ENCODE measurements at places on chromosomes 4 and X. TPM values are rescaled to one million over a fixed set of nuclear protein-coding genes. Genes with fewer than 3 reads are reported as not detected.

DNA sequence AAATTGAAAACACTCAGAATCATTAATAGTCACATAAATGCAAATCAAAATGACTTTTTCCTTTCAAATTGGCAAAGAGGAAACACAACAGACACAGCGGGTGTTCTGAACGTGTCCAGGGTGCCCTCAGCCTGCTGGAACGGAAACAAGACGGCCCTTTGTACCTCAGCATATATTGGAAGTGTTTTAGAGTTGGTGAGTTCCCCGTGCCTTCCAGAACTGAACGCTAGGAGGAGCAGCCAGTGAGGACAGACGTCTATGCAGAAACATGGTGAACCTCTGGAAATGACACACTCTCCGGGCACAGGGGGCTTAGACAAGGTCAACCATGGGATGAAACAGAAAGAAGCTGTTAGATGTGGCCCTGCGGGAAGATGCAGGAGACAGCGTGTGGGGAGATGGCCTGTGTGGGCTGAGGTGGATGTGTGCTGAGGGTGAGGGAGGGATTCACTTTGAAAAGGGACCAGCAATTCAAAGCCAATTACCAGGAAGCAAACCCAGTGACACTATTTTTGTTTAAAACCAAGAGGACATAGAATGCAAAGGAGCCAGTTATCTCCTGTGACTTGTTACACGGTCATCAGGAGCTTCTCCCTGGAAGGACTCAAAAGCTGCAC is 40.4 kb downstream of the RNF212 start:
- H3K27me3 ChIP-seq: peaks cover 29% of the 10 kb centered on the region
- DNase-seq: peak; percentile 37
- H3K36me3 ChIP-seq: no peaks in the 10 kb centered on the region
- no peak overlapping the region for H3K4me3 ChIP-seq
- no peaks in the 10 kb centered on the region for H3K4me1 ChIP-seq

GRCh38 chr4:141132709-141133145 is 542 bp downstream of the RNF150 start:
- peak overlapping the region; percentile 89 for H3K27ac ChIP-seq
- peak overlapping the region; percentile 91 for H3K4me3 ChIP-seq
- peaks cover 10% of the 10 kb centered on the region for H3K4me1 ChIP-seq
- peak; percentile 53 for DNase-seq

DNA sequence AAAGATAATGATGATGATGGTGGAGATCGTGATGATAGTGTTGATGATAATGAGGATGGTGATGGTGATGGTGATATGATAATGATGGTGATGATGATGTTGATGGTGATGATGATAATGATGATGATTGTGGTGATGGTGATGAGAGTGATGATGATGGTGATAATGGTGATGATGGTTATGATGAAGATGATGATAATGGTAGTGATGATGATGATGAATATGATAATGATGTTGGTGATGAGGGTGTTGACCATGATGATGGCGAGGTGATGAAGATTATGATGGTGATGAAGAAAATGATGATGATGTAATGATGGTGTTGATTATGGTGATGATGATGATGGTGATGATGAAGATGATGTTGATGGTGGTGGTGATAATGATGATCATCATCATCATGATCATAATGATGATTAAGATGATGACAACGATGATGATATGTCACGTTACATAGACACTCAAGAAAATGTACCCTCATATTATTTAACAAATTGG is 1106.4 kb downstream of the NLGN4X start:
- no peak overlapping the region for H3K4me3 ChIP-seq
- DNase-seq: no peak
- H3K4me1 ChIP-seq: no peaks in the 10 kb centered on the region
- H3K27ac ChIP-seq: no peak overlapping the region
- no peaks in the 10 kb centered on the region for H3K27me3 ChIP-seq

GRCh38 chrX:153981771-153982533 is 9.4 kb downstream of the TMEM187 start:
- H3K36me3 ChIP-seq: no peaks in the 10 kb centered on the region
- H3K27ac ChIP-seq: no peak overlapping the region
- no peak overlapping the region for H3K4me3 ChIP-seq
- H3K27me3 ChIP-seq: peaks cover 85% of the 10 kb centered on the region
- no peak for DNase-seq

DNA sequence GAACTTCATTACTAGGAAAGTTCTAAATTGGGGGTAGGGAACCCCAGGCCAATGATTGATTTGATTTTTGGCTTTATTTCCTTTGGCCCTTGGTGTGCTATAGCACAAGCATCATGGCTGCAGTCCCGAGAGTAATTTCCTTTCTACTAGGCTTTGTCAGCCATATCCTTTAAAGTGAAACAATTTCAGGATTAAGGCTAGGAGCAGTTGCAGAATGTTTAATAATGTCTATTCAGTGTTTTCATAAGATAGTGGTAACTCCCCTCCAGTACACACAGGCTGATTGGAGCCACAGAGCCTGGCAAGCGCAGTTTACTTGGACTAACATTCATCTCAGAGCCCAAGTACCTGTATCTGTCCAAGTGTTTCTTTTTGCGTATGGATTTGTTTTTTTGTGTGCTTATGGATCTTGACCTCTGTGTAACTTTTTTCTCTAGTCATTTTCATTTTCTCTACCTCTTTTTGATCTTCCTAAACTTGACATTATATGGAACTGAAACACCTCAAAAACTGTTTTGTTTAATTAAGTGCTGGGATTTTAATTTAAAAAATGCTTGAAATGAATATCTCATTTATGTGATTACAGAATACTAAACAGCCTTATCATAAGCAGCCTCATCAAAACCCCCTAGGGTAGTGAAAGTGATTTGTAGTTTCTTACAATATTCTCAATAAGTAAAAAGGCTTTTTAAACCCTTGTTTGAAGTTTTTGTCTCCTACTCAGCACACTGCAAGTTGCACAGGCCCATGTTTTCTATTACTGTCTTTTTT is 7.5 kb downstream of the STIM2 start:
- H3K4me3 ChIP-seq: no peak overlapping the region
- H3K36me3 ChIP-seq: no peaks in the 10 kb centered on the region
- peaks cover 29% of the 10 kb centered on the region for H3K4me1 ChIP-seq
- H3K27me3 ChIP-seq: no peaks in the 10 kb centered on the region
- H3K27ac ChIP-seq: peak overlapping the region; percentile 30
- no peak for DNase-seq

DNA sequence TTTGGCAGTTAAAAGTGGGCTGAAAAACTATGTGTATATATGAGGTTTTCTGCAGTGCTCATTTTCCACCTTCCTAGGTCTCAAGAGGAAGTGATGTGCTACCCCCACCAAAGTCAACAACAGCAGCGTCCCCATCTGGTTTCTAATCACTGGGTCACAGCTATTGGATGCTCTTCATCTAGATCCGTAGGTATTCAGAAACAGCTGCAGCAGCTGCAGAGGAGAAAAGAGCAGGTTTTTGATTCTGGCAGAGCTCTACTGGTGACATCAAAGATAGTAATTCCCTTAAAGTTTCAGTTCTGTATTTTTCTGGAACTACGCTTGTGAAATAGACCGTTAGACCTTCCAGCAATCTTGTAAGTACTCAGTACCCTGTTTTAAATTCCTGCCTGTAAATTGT is 5.8 kb upstream of the GUCY2F start:
- H3K36me3 ChIP-seq: no peaks in the 10 kb centered on the region
- no peaks in the 10 kb centered on the region for H3K27me3 ChIP-seq
- no peaks in the 10 kb centered on the region for H3K4me1 ChIP-seq
- no peak for DNase-seq
- no peak overlapping the region for H3K4me3 ChIP-seq

DNA sequence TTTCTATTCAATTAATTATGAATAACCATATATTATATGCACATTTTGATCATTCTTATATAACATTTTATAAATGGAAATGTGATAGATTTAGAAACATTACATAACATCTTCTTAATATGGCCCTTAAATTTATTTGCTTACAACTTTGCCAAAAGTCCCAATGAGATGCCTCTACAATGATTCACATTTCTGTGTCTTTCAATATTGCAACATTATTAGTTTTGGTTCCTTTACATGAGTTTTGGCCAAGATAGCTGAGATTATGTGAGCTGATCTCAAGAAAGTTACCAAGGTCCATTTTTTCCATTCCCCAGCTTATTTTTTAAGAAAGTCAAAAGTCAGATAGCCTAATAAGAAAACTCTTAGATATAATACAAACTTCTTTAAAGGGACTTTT is 361.2 kb downstream of the PCDH7 start:
- H3K4me1 ChIP-seq: peaks cover 2% of the 10 kb centered on the region
- no peak overlapping the region for H3K27ac ChIP-seq
- no peaks in the 10 kb centered on the region for H3K27me3 ChIP-seq
- H3K36me3 ChIP-seq: no peaks in the 10 kb centered on the region

GRCh38 chr4:93561842-93562241 is 266.7 kb upstream of the ATOH1 start:
- H3K27ac ChIP-seq: no peak overlapping the region
- no peaks in the 10 kb centered on the region for H3K27me3 ChIP-seq
- H3K36me3 ChIP-seq: no peaks in the 10 kb centered on the region
- DNase-seq: no peak
- no peak overlapping the region for H3K4me3 ChIP-seq
- no peaks in the 10 kb centered on the region for H3K4me1 ChIP-seq

GRCh38 chr4:35975617-35976355 is 268.5 kb downstream of the ARAP2 start:
- H3K4me1 ChIP-seq: no peaks in the 10 kb centered on the region
- no peak overlapping the region for H3K27ac ChIP-seq
- H3K36me3 ChIP-seq: no peaks in the 10 kb centered on the region
- no peaks in the 10 kb centered on the region for H3K27me3 ChIP-seq

GRCh38 chrX:38937400-38937799 is 136.1 kb downstream of the MID1IP1 start:
- H3K27ac ChIP-seq: no peak overlapping the region
- no peaks in the 10 kb centered on the region for H3K36me3 ChIP-seq
- H3K27me3 ChIP-seq: no peaks in the 10 kb centered on the region
- no peak overlapping the region for H3K4me3 ChIP-seq
- no peaks in the 10 kb centered on the region for H3K4me1 ChIP-seq

DNA sequence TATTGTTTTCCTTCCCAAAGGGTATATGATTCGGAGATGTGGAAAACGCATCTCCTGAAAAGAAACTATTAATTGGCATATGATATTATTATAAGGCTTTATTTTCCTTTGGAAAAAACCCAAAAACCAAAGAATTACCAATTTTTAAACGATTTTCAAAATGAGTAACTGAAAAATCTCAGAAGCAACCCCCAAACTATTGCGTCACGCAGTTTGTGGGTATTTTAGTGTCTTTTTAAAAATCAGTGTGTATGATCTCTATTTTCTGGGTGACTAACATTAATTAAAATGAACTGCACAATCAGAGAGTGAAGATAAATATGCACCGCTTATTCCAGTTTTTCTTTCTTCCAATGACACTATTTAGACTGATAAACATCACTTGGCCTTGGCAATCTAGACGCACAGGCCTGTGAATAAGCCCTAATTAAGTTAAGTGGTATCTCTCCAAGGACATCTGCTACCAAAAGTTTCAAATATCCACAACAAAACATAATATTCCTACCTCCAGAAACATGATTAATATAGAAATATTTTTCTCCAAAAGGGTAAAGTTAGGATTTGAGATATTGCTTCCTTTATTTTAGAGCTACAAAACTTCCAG is 511.5 kb upstream of the FAM241A start:
- no peak for DNase-seq
- H3K4me3 ChIP-seq: no peak overlapping the region
- no peaks in the 10 kb centered on the region for H3K27me3 ChIP-seq
- H3K36me3 ChIP-seq: no peaks in the 10 kb centered on the region
- H3K27ac ChIP-seq: no peak overlapping the region

- peaks cover 82% of the 10 kb centered on the region for H3K36me3 ChIP-seq
- no peak overlapping the region for H3K27ac ChIP-seq
- H3K4me1 ChIP-seq: no peaks in the 10 kb centered on the region
- H3K27me3 ChIP-seq: no peaks in the 10 kb centered on the region
- no peak for DNase-seq
- no peak overlapping the region for H3K4me3 ChIP-seq
Observed at GRCh38 chr4:122341886-122342285, 36.9 kb upstream of the ADAD1 start.

DNA sequence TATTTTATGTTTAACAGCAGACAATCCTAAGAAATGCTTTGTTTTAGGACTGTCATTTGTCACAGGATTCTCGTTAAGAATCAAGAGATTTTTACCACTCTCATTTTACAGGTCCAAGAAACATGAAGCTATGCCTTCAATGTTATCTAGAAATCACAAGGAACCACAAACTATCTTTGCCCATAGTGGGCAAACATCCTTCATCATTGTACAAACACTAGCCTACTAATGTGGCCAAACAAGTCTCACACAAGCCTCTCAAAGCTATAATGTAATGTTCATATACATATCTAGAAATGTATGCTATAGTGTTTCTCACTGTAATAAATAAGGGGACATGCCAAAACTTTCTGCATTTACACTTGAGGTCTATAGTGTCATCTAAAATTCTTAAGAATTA is 26.8 kb downstream of the ZMAT1 start:
- DNase-seq: no peak
- no peaks in the 10 kb centered on the region for H3K27me3 ChIP-seq
- H3K4me3 ChIP-seq: no peak overlapping the region
- H3K36me3 ChIP-seq: no peaks in the 10 kb centered on the region
- H3K27ac ChIP-seq: no peak overlapping the region

DNA sequence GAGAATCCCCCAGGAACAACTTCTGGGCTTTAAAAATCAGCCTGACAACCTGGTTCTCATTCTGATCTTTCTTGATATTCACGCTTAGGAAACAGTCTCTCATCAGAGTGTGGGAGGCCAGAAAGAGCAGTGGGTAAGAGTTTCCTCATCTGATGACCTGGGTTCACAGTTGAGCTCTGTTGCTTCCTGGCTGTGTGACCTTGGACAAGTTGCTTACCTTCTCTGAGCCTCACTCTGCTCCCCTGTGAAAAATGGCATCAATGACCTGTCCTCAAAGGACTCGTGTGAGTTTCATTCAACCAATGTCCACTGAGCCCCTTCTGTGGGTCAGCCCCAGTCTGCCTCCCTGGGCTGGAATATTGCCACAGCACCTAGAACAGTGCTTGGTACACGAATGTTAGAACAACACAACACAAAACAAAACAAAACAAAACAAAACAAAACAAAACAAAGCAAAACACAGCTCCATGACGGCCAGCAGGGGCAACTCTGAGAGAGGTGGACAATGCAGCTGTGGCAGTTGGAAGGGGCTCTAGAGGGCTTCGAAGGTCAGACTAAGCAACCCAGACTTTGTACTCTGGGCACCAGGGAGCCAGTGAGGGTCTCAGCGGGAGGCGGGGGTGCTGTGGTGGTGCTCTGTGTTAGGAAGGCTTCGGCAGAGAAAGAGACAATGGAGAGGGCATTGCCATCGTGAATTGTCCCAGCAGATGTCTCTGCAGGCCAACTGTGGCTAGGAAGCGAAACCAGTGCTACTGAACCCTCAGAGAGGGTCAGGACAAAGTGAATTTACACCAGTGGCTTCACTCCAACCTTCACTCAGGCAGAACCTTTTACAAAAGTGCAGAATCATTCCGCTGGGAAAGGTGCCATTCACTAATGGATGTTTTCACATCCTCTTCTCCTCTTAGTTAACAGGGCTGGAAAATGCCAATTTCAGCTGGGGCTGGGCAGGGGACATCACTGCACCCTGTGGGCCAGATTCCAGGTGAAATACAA is 14.3 kb upstream of the C4orf50 start:
- H3K27ac ChIP-seq: no peak overlapping the region
- peaks cover 24% of the 10 kb centered on the region for H3K27me3 ChIP-seq
- no peak for DNase-seq
- H3K36me3 ChIP-seq: no peaks in the 10 kb centered on the region
- H3K4me1 ChIP-seq: no peaks in the 10 kb centered on the region
- no peak overlapping the region for H3K4me3 ChIP-seq

CXorf65 gene
- not detected for total RNA-seq

NALF2 gene
- total RNA-seq: 11.6 TPM

NOCT gene
- total RNA-seq: 10.2 TPM

CDS1 gene
- 0.67 TPM for total RNA-seq

IQSEC2 gene
- total RNA-seq: 12.6 TPM

NCAPG gene
- 0.14 TPM for total RNA-seq

All from heart right ventricle (tissue), 16 donors.